ENCODE measurements at places on chromosomes 6 and 20.
A peak's percentile ranks its signal among the peaks of the same experiment; 100 is the strongest.

GRCh38 chr6:1896897-1897296, 287.2 kb downstream of the FOXC1 start:
- DNase-seq: no peak

GRCh38 chr20:61347443-61347842, 95.4 kb downstream of the CDH4 start:
- DNase-seq: no peak

- peak; percentile 19 for DNase-seq
Measured at GRCh38 chr6:146582857-146583256, 15.9 kb upstream of the ADGB start.

- no peak for DNase-seq
Measured at GRCh38 chr6:25442898-25443297, 163.7 kb downstream of the CARMIL1 start.

DNA sequence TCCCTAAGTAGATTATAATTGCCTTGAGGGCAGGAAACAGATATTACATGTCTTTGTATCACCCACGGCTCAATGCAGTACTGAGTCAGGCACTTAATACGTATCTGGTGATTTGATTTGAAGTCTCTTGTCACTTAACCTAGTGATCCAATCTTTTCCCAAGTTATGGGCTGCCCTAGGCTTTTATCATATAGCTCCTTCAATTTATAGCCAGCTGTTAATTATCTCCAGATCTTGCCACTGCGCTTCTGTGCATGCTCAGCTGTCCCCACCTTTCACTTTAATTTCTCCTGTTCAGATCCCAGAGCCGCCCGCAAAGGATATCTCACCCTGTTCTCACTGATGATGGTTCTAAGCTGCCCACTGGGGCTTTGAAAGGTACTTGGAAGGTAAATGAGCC, 41.9 kb downstream of the SNHG17 start:
- DNase-seq: no peak

- DNase-seq: no peak
Measured at GRCh38 chr6:6474170-6474920, 114.2 kb upstream of the LY86 start.

DNA sequence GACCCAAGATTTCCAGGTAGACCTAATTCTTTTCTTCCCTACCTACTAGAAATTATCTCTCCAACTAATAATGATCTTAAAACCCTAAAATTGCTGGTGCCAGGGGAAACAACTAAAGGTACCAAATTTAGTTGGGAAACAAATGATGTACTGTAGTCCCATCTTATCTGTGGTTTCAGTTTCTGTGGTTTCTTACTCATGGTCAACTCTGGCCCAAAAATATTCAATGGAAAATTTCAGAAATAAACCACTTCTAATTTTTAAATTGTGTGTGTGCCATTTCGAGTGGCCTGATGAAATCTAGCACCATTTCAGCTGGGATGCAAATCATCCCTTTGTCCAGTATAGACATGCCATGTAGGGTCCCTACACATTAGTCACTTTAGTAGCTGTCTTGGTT, 475.2 kb upstream of the EPHA7 start:
- no peak for DNase-seq
